ENCODE measurements at places on chromosomes 13 and 19.

DNA sequence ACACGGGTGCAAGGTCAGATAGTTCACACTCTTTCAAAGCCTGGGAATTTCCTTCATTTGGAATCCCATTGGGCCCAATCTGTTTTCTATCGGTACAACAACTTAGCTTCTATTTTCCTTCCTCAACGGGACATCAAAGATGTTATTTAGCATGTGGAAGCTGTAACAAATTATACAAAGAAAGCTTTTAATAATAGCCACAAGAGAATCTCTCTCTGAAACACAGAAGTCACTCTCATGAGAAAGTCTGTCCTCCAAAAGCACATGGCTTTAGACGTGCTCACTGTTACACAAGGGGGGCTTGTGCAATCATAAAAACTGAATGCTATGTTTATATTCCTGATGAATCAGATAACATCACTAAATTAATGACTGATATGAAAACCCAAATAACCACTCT is 28.9 kb upstream of the CYSLTR2 start:
- no peak for DNase-seq

DNA sequence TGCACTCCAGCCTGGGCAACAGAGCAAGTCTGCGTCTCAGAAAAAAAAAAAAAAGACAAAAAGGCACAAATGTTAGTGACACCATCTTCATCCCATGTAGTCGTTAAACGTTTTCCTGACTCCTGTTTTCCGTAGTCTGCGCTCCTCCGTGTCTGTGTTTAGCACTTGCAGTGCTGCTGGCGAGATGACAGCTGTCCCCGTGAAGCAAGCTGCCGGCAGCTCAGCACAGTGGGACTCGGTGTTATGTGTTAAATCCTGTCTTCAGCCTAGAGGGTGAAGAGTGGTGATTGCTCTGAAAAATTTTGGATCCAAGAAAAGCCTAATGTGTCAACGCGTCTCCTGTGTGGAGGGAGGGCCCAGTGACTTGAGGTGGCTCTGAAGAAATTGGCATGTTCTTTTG is 18.4 kb downstream of the UBXN6 start:
- DNase-seq = no peak

- no peak for DNase-seq
Observed at GRCh38 chr19:48953990-48954594, 583 bp upstream of the BAX start.

DNA sequence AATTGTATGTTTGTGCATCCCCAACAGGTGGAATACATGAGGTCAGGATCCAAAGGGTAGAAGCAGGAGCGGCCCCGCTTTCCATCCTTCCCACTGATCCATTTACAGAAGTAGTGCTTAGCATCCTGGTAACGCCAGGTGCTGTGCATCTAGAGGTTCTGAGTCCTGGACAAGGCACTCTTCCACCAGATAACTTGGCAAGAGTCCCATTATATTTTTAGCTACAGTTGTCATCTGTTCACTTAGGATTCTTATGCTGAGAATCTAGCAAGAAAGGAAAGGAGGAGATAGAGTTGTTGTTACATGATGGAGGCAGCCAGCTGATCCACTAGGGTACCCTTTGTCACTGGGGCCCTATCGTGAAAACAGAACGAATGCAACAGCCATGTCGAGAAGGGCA is 389.5 kb upstream of the ZNF507 start:
- DNase-seq = no peak

GRCh38 chr13:48839171-48839570 is 136.5 kb upstream of the FNDC3A start:
- no peak for DNase-seq

DNA sequence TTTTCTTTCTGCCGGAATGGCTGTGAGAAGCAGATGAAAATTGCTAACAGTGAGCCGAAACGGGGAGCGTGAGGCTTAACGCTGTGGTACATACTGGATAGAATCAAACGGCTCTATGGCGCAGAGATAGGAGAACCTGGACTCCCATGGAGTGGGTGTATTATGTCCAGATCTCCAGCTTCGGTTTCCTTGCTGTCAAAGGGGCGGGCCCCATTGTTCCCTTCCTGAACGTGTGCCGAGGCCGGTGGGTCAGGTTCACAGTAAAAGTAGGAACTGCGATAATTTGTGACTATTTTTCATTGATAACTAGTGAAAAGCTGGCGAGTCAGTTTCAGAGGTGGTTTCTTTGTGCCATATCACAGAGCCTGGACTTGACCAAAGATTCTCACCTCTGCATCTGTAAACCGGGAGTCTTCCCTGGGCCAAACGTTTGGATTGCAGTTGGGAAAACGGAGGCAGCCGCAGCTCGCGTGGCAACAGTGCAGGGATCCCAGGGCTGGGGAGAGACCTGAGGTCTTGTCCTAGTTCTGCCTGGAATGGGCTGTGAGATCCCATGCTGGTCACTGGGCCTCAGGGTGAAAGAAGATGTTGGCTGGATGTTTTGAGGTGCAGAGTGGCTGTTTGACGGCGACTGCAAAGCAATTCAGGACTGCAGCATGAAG is 752 bp downstream of the RPL18A start:
- DNase-seq = no peak

DNA sequence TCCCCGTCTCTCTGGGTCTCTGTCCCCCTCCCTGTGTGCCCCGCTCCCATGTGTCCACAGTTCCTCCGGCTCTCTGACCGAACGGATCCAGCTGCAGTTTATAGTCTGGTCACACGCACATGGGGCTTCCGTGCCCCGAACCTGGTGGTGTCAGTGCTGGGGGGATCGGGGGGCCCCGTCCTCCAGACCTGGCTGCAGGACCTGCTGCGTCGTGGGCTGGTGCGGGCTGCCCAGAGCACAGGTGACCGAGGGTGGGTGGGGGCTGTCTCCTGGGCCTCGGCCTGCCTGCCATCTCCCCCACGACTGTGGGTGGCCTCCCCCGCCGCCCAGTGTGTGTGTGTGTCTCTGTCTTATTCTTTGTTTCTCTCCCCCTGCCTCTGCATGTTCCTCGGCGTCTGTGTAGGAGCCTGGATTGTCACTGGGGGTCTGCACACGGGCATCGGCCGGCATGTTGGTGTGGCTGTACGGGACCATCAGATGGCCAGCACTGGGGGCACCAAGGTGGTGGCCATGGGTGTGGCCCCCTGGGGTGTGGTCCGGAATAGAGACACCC is 10.3 kb downstream of the TRPM4 start:
- no peak for DNase-seq

DNA sequence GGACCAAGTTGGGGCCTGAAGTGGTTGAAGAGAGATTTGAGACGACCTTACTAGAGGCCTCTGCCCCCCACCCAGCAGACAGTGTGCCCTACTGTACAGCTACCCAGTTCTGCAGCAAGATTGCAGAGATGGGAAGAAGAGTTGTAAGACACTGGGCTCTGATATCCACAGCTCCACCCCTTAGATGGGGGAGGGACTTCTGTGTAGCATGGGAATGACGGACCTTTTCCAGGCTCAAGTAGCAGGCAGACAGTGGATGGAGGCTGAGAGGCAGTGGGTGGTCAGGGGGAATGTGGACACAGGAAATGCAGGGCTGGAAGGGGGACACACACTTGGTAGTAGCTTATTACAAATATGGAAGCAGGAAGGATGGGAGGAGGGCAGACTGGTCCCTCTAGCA is 13.0 kb downstream of the LRFN3 start:
- no peak for DNase-seq

DNA sequence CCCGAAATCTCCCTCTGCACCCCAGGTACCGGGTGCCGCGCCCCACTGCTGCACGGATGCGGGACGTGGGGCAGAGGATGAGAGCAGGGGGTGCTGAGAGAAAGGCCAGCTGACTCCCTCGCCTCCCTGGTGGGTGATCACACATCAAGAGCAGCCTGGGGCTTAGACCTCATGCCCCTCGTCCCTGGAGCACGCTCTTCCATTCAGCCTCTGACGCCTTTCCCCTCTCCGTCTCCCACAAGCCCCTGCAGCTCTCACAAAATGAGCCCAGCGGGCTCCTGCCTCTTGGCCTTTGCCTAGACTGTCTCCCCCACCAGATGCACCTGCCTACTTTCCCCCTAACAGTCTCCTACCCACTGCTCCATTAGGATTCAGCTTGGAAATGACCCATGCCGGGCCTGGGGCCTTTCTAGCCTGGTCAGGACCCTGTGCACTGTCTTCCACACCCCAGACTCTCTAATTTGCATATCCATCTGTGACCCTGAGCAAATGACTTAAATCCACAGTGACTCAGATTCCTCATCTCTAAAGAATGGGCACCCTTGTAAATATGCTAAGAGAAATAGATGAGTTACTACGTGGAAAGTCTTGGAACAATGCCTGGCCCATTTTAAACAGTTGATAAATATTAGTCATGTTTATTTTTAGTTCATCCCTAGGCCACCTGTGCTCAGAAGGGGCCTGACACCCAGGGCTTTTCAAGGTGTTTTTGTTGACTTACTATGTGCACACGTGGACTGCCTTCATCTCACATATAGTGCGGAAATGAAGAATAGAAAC is 582 bp upstream of the PTPRH start:
- peak; percentile 96 for DNase-seq

DNA sequence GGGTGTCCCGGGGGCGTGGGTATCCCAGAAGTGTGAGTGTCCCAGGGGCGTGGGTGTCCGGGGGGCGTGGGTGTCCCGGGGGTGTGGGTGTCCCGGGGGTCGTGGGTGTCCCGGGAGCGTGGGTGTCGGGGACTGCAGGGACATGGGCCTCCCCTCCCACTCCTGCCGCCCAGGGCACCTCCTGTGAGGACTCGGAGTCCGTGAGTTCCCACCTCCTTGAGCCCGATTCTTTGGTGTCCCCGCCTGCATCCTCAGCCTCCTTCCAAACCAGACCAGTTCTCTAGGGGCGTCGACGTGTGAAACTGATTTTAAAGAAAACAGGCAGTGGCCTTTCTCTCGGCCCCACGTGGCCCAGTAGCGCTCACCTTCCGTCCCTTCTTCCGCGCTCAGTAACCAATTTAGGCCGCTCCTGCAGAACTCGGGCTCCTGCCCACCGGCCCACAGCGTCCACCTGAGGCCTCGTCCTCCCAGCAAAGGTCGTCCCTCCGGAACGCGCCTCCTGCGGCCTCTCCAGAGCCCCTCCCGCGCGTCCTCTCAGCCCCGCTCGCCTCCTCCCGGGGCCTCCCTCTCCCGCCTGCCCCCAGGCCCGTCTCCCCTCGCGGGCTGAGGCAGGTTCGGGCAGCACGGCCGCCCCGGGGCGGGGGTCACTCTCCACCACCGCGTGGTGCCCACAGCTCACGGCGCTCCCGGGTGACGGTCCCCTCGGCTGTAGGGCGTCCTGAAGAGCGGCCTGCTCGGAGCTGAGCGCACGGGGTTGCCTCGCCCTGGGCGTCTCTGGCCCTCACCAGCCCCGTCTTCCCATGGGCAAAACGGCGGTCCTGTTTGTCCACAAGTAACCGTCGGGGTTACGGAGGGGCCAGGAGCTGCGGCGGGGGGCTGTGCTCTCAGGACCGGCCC is 3.8 kb downstream of the F7 start:
- DNase-seq = no peak

- peak; percentile 69 for DNase-seq
Observed at GRCh38 chr19:11152318-11153062, 3.1 kb downstream of the SPC24 start.

- DNase-seq = no peak
Observed at GRCh38 chr13:42875475-42876269, 94.3 kb downstream of the FAM216B start.

- DNase-seq = no peak
Observed at GRCh38 chr13:40433577-40433976, 232.9 kb downstream of the FOXO1 start.

DNA sequence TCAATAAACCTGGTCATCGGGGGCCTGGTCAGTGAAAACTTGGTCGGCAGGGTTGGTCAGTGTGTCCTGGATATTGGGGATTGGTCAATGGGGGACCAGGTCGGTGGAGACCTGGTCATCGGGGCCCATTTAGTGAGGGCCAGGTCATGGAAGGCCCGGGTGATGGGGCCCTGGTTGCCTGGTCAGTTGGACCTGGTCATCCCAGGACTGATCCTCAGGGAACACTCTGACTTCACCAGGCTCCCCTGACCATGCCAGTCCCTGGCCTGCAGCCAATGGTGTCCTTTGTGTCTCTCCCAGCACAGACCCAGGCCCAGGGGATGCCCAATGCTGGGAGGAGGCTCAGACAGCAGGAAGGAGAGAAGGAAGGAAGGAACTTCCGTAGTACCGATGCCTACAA is 42.1 kb upstream of the TPM4 start:
- DNase-seq = no peak

DNA sequence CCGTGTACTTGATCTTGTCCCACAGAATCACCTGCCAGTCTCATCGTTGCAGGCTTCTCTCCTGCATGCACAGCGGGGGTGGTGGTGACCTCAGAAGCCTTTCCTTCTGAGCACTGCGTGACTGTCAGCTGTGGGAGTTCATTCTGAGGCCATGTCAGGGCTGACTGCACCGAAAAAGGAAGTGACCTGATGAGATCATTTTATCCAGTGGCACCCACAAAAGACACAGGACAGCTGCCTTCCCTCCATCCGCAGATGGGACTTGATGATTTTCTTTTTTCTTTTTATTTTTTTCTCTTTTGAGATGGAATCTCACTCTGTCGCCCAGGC is 89.7 kb downstream of the RAB20 start:
- no peak for DNase-seq

DNA sequence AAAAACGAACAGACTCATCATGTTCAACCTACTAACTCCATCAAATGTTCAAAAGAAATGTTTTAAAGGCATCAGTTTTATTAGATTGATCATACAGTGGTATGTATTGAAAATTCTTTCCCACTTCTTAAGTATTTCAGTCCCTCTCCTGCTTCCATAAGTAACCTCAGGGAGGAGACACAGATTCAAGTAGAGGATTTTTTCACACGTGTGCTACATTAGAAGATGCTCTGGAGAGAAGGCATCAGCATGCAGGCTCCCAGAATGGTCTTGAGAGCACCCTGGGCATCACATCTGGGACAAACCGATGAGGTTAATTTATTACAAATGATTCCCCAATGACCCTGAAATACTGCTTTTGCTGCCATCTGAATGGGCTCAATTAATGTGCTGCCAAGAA is 3.6 kb downstream of the GPR12 start:
- no peak for DNase-seq

DNA sequence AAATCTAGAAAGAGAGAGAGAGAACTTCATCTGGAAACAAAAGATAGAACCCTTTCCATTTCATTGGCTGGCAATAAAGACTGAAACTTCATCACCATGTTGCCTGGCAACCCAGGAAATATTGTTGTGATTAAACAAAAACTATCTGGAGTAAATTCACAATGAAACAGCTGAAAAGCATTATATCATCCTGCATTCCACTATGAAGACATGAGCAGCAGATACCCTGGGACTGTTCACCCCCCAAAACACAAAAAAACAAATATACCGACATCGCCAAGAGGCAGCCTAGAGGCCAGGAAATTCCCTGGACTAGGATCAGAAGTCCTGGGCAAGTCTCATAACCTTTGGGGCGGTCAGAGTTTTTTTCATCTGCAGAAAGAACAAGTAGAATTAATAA is 158.3 kb downstream of the FOXO1 start:
- DNase-seq = peak; percentile 25

DNA sequence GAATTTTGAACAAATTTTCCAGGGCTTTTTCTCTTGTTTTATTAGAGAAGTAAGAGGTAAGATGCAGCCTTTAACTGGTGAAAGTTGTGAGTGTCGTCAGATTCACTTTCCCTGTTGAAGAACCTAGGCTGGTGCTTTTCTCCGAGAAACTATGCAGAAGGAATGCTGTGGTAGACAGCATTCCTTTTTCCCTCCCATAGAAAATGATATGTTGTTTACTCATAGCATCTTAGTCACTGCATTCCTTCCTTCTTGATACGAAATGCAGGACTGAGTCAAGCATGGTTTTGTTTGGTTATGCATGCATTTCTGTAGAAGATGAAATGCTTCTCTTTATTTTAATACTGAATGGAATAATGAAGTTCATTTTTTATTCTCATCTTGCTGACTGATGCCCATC is 3.4 kb downstream of the ITGBL1 start:
- DNase-seq = peak; percentile 94

GRCh38 chr19:13100031-13100588 is 2.5 kb downstream of the LYL1 start:
- peak; percentile 56 for DNase-seq
